ENCODE measurements at places on chromosomes 7 and 10.

DNA sequence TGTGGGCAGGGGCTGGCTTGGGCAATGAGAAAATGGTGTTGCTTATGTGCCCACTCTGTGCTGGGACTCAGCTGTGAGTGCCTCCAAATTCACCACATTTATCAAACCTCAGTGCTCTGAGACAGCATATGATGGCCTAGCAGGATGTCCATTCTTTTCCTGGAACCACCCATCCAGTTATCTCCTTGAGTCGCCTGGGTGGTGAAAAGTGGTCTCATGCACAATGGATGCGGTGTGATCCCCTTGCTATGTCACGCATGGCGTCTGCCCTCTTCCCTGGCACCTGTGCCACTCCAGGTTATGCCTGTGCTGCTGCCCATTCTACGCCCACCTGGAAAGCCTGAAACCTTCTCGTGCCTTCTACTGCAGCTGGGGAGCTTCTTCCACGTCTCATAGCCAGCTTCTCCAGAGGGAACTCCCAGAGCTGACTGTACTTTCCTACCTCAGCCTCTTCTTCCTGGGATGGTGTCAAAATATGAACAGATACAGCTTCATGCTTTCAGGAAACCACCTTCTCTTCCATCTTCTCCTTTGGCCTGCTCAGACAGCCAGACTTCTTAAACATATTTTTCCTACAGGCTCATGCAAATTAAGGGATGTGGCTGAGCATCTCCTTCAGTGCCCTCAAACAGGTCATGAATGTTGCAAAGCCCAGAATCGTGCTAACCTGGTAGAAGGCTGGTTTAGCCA is 147.3 kb downstream of the PFKFB3 start:
- no peak for DNase-seq

DNA sequence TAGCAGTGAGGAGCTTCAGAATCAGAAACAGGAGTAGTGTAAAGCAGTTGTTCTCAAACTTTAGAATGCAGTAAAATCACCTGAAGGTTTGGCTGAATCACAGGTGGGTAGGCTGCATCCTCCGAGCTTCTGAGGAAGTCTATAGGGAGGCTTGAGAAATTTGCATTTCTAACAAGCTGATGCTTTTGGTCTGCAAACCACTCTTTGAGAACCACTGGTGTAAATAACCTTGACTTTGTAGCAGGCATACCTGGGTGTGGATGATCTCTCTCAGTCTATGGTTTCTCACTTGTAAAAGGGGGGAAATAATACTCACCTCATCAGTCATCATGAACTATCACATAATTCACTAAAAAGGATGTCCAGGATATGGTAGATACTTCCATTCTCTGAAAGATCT is 118.1 kb downstream of the SRI start:
- DNase-seq, result no peak

- DNase-seq, result no peak
Measured at GRCh38 chr7:155998766-155999630, 186.7 kb upstream of the SHH start.

GRCh38 chr7:77306231-77307067 is 106.8 kb upstream of the FGL2 start:
- no peak for DNase-seq

DNA sequence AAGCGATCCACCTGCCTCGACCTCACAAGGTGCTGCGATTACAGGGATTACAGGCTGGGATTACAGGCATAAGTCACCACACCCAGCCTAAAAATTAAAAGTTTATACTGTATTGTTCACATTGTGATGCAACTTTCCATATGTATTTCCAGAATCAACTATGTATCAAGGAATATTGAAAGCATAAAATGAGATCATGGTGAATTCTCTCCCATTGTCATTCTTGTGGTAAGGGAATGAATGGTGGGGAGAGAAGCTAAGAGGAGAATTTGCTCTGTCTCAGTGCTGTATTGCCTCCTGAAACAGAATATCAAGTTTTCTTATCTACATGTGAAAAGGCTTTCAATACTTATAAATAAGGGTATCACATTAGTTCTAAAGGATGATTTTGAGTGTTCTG is 81.7 kb downstream of the CD36 start:
- no peak for DNase-seq

DNA sequence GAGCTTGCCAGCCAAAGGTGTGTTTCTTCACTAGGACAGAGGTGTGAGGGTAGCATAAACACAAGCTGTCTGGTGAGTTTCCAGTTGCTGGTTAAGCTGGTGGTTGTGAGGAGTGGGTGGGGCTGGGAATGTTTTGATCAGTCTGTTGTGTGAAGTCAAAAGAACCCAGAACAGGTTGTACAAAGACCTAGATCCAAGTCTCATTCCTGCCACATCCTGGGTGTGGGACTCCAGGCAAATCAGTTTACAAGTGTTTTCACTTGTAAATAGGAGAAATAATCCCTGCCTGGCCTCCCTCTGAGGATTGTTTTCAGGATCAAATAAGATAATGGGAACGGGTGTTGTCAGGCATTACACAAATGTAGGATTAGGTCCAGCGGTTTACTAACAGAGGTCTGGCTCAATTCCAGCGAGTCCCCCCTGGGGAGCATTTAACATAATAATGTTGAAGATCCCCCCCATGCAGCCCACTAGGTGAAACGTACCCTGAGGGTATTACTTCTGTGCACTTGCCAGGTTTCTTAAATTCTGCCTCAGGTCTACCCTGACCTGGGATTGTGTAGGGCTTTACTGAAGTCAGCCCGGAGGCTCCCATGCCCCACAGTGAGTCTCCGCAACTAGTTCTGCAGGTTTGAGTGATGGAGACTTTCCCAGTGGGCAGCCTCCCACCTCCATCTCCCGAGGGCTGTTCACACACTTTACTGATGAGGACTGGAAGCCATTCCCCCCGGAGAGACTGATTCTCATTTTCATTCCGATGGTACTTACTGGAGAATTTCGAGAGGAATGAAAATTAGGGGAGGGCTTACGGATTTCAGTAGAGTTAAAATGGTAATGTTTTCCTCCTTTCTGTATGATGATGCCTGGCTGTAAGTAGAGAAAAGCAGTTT is 2.7 kb upstream of the FRAT2 start:
- no peak for DNase-seq

All from NCI-H2107 (cell line).